ENCODE measurements at places on chromosomes 3 and 15.

- H3K4me1 ChIP-seq: no peaks in the 10 kb centered on the region
- no peak for DNase-seq
- no peaks in the 10 kb centered on the region for H3K36me3 ChIP-seq
- H3K27ac ChIP-seq: no peak overlapping the region
- no peaks in the 10 kb centered on the region for H3K27me3 ChIP-seq
These were observed 162.4 kb upstream of the LRRN1 start for GRCh38 chr3:3636815-3637214.

DNA sequence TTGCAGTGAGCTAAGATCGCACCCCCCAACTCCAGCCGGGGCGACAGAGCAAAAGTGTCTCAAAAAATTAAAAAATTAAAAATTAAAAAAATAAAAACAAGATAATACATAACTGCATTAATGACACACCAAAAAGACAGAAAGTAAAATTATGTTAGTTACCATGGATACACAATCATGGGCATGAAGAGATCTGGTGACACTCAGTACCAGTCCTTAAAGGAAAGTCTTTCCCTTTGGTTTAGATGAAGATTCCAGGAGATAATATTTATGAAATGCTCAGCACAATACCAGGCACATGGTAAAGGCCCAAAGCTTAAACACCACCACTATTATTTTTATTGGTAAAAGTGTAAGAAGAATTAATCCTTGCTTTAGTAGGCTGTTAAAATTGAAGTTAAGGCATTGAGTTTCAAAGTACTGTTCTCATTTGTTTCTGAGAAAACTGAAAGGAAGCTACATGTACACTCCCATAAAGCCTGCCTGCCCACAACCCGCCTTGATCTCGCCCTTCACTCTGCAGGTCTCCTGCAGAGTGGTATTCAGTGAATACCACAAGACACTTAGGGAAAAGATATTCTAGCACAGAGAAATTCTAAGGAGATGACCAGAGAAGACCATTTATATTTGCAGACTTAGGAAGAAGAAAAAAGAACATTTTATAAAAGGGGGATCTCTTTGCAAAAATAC lies 52.3 kb downstream of the SUCLG2 start:
- H3K27ac ChIP-seq: no peak overlapping the region
- no peak for DNase-seq
- peaks cover 7% of the 10 kb centered on the region for H3K4me1 ChIP-seq
- H3K27me3 ChIP-seq: no peaks in the 10 kb centered on the region

DNA sequence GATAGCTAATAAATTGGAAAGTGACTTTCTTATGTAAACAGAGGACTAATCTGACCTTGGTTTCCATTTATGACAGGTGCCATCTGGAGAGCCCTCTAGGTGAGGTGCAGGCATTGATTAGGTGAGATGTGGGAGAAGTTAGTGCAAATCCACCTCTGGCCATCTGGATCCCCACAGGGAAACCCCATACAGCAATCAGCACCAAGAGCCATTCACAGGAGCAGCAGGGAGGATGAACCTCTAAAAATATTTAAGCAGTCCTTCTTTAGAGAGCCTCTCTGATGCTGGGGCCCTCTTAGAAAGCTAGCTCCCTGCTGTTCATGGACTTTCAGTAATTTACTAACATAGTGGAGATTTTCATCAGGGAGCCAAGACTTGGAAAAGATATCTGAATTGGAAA lies 69.3 kb downstream of the CLSTN2 start:
- H3K4me3 ChIP-seq: no peak overlapping the region
- H3K36me3 ChIP-seq: no peaks in the 10 kb centered on the region
- no peak overlapping the region for H3K27ac ChIP-seq
- H3K27me3 ChIP-seq: no peaks in the 10 kb centered on the region
- no peak for DNase-seq

DNA sequence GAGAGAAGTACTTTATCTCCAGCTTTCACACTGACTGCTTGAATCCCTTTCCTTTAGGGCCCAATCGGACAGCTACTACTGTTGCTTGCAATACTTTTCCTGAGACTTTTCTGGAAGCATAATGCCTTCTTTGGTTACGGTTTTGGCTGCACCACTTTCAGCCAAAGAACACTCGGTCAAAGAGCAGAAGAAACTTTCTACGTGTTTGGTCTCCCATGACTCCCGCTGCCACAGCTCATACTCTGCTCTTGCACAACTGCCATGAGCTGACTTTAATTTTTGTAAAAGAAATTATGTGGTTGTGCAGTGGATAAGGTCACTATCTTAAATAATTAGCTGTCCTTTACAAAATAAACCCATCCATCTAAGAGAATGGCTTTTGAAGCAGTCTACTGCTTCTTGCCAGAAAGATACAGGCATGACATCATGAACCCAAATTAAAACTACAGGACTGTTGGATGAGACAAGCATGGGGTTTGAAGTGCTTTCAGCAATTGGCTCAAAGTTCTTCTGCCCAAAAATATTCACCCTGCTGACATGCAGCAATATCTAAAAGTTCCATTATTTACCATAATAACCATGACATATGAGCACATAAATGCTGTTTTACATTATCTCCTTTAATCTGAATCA lies 42.0 kb downstream of the PROS1 start:
- no peak for DNase-seq
- no peaks in the 10 kb centered on the region for H3K4me1 ChIP-seq
- H3K36me3 ChIP-seq: no peaks in the 10 kb centered on the region

DNA sequence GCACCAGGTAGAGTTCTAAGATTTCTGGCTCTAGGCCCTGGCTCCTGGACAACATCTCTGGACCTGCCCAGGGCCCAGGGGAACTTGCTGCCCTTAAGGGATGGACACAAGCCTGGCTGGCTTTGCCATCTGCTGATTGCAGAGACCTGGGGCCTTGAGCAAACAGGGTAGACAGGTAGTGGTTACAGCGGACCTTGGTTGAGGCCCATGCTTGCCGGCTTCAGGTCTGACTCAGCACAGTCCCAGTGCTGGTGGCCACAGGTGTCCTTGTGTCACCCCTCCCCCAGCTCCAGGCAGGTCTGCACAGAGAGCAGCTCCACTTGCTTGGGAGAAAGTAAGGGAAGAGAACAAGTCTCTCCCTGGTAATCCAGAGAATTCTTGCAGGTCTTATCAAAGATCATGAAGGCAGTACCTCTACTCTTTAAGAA lies 15.9 kb upstream of the ACTL6A start:
- peaks cover 41% of the 10 kb centered on the region for H3K4me1 ChIP-seq
- H3K36me3 ChIP-seq: no peaks in the 10 kb centered on the region
- no peaks in the 10 kb centered on the region for H3K27me3 ChIP-seq
- no peak for DNase-seq
- H3K4me3 ChIP-seq: no peak overlapping the region
